ENCODE measurements at places on chromosomes 3 and 15. TPM values are rescaled to one million over a fixed set of nuclear protein-coding genes. Genes with fewer than 3 reads are reported as not detected.

GUCA1C gene
- not detected for polyA plus RNA-seq

STARD5 gene
- polyA plus RNA-seq, result 12.1 TPM

ZBED2 gene
- polyA plus RNA-seq, result not detected

CCDC33 gene
- polyA plus RNA-seq, result not detected

MTFMT gene
- 22.2 TPM for polyA plus RNA-seq

GASK1A gene
- 0.10 TPM for polyA plus RNA-seq

PSTPIP1 gene
- 0.80 TPM for polyA plus RNA-seq

LYZL4 gene
- not detected for polyA plus RNA-seq

LRTM1 gene
- polyA plus RNA-seq, result not detected

GOLGA6L7 gene
- polyA plus RNA-seq, result not detected

GPR149 gene
- not detected for polyA plus RNA-seq

UROC1 gene
- polyA plus RNA-seq, result not detected

GOLGA6D gene
- polyA plus RNA-seq, result not detected

LMOD3 gene
- polyA plus RNA-seq, result not detected

KY gene
- 0.39 TPM for polyA plus RNA-seq

HEMK1 gene
- polyA plus RNA-seq, result 17.3 TPM

SRP14 gene
- 796 TPM for polyA plus RNA-seq

DUOXA1 gene
- polyA plus RNA-seq, result 0.61 TPM

HAUS2 gene
- polyA plus RNA-seq, result 22.1 TPM

REC114 gene
- not detected for polyA plus RNA-seq

BCHE gene
- not detected for polyA plus RNA-seq

ISL2 gene
- polyA plus RNA-seq, result 0.98 TPM

TMEM212 gene
- not detected for polyA plus RNA-seq

ARHGEF26 gene
- 0.40 TPM for polyA plus RNA-seq

ZNF80 gene
- not detected for polyA plus RNA-seq

FMN1 gene
- 1.4 TPM for polyA plus RNA-seq

SACM1L gene
- polyA plus RNA-seq, result 30.6 TPM

CLDN16 gene
- not detected for polyA plus RNA-seq

EIF2A gene
- 55.0 TPM for polyA plus RNA-seq

FXR1 gene
- 38.7 TPM for polyA plus RNA-seq

RAD54L2 gene
- 9.2 TPM for polyA plus RNA-seq

CYP11A1 gene
- 1.9 TPM for polyA plus RNA-seq

PLSCR2 gene
- polyA plus RNA-seq, result not detected

P2RY14 gene
- polyA plus RNA-seq, result not detected

RLBP1 gene
- not detected for polyA plus RNA-seq

SLC22A13 gene
- not detected for polyA plus RNA-seq

LIPC gene
- 1.1 TPM for polyA plus RNA-seq

MORC1 gene
- not detected for polyA plus RNA-seq

CSPG5 gene
- not detected for polyA plus RNA-seq

CIDEC gene
- polyA plus RNA-seq, result not detected

PLAAT1 gene
- polyA plus RNA-seq, result not detected

ITPKA gene
- not detected for polyA plus RNA-seq

ALPK3 gene
- polyA plus RNA-seq, result not detected

FGF7 gene
- polyA plus RNA-seq, result 362 TPM

OXNAD1 gene
- polyA plus RNA-seq, result 10.2 TPM
